Right ventricle myocardium superior (tissue), 1 donor: ENCODE measurements at places on chromosomes 2 and 18. TPM values are rescaled to one million over a fixed set of nuclear protein-coding genes. Genes with fewer than 3 reads are reported as not detected.

- no peak for DNase-seq
Observed at GRCh38 chr2:143501106-143501676, 372.0 kb downstream of the ARHGAP15 start.

GRCh38 chr2:96521219-96521618 lies 15.3 kb upstream of the ARID5A start:
- no peak for DNase-seq

DNA sequence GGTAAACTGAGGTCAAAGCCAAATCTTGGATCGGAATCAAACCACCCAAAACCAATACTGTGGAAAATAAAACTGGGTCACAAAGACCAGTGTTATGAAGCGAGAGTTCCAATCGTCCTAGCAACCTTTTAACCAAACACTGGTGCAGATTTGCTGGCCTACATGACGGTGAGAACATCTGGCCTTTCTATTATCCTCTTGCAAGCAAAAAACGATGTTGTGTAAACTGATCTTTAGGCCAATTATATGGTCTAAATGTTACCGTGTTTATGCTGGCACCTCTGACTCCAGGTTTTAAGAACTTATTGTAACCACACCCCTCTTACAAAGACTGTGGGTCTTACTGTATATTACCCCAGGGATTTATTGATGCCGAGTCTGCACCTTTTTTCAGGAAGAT lies 145.9 kb downstream of the GFPT1 start:
- DNase-seq: no peak

GRCh38 chr2:190352668-190353536 lies 9.5 kb downstream of the INPP1 start:
- no peak for DNase-seq

- DNase-seq: no peak
Observed at GRCh38 chr2:212903413-212903812, 248.0 kb downstream of the IKZF2 start.

- no peak for DNase-seq
Observed at GRCh38 chr2:220981926-220982325, 590.2 kb downstream of the EPHA4 start.

PSMA8 gene
- 0.48 TPM for total RNA-seq

COL3A1 gene
- 47.0 TPM for total RNA-seq

NYAP2 gene
- not detected for total RNA-seq

COQ10B gene
- 20.6 TPM for total RNA-seq
